ENCODE measurements at places on chromosomes 12 and 14.

DNA sequence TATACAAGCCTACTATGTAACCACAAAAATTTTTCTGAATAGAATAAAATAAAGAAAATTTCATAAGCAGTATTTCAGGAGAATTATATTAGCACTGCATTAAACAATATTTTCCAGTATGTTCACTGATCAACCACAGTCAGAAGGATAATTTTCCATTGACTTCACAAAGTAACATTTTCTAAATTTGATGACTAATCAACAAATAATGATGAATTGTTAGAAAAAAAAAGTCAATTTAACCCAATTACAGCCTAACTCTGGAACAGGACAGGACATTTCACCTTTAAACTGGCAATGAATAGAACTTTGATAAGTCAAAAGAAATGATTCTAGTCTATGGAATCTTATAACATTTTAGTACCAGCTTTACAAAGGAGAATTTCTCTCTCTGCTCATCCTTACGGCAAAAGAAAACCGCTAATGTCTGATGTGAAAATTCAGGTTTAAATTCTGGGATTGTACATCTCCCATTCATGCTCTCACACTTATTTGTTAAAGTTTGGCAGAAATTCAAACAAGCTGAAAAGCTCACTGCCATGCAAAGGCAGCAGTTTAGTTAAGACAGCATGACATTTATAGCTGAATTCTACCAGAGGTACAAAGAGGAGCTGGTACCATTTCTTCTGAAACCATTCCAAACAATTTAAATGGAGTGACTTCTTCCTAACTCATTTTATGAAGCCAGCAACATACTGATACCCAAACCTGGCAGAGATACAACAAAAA, 84.5 kb downstream of the MDGA2 start:
- no peak for DNase-seq

DNA sequence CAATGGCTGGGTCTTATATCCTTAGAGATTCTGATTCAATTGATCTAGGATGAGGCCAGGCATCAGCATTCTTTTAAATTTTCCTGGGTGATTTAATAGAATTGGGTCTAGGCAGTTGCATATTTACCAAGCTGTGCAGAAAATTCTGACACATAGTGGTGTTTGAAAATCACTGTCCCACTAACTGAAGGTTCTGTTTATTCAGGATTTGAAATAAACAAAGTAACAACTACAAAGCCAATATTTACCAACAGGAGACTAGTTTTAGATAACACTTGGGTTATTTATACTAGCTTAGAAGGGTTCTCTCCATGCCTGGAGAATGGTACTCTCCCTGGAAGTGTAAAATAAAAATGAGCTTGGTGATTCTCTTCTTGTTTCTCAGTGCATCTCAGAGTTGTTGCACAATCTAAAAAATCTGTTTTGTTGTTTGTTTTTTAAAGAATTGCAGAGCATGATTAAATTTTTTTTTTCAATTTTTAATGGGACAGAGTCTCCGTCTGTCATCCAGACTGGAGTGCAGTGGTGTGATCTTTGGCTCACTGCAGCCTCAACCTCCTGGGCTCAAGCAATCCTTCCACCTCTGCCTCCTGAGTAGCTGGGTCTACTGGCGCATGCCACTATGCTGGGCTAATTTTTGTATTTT, 16.9 kb downstream of the BEST3 start:
- DNase-seq, result no peak

GRCh38 chr12:45880533-45880932, 109.8 kb downstream of the SCAF11 start:
- no peak for DNase-seq

GRCh38 chr12:89405626-89406345, 53.5 kb upstream of the DUSP6 start:
- DNase-seq, result no peak

DNA sequence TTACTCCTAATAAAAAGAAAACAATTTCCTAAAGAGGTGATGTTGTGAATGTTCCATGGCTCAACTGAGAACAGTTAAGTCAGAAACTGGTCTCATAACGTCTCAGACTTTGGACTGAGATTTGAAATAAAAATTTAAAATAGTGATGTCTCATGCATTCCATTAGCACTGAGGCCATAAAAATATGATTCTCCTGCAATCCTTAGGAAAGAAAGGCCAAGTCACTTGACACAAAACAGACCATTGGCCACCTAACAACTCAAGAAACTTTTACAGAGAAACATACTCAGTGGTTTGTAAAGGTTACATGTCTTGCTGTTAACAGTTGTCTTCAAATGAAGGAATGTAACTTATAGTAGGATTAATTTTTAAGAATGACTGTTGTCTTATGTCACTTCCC, 58.1 kb downstream of the STAB2 start:
- no peak for DNase-seq

GRCh38 chr12:291153-291723, 28.6 kb upstream of the SLC6A13 start:
- no peak for DNase-seq

- no peak for DNase-seq
These were observed 30.7 kb upstream of the ESR2 start for GRCh38 chr14:64324895-64325294.

Data from non-pigmented ciliary epithelial cell (primary cell).